ENCODE measurements at places on chromosomes 7 and 10.

DNA sequence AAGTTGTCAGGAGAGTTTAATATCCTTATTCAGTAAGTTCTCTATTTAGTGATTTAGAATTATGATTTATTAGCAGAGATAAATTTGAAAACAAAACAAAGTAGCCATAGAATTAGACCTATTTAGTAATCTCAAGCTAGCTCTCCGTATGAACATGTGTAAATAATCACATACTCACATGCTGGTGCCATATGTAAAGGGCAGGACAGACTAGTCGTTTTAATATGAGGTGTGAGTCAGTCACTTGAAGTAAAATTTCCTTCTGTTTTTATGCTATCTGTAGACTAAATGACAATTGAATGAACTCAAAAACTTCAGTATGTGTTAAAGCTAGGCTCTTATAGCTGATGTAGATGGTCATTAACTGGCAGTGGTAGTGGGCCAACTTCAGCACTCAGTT lies 67.1 kb downstream of the WAC start:
- DNase-seq, result no peak

DNA sequence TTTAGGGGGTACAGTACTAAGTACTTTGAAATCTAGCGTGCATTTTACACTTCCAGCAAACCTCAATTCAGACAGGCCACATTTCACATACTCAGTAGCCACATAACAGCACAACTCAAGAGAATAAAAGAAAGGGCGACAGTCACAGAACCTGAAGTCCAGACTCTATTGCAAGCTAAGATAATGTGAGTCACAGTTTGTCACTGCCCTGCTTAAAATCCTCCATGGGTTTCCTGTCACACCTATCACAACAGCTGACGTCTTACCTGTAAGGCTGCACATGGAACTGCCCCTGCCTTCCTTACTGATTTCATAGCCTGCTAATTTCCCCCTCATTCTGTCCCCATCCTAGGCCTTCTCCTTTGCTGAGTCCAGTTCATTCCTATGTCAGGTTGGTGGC lies 16.1 kb upstream of the CDK14 start:
- no peak for DNase-seq

GRCh38 chr7:79406371-79406770 lies 47.1 kb downstream of the MAGI2 start:
- no peak for DNase-seq

GRCh38 chr10:5829267-5829666 lies 16.0 kb upstream of the GDI2 start:
- DNase-seq, result no peak

- DNase-seq, result no peak
These were observed 143.8 kb downstream of the TES start for GRCh38 chr7:116354171-116354545.

DNA sequence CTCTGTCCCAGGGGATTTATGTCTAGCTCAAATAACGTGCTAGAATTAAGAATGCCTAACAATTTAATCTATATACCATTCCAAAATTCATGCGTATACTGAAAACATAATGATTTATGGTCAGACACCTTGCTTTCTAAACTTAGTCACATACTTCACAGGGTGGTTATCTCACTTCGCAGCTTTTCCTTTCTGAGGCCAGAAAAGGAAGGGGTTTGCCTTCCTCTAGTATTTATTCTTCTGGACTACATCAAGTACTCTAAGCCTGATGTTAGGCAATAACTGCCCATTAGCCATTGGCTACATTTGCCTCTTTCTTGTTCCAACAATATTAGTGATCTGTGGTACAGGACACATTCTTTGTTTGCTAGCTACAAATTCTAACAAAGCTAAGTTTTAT lies 72.6 kb upstream of the FHIP2A start:
- DNase-seq, result no peak

- DNase-seq, result no peak
These were observed 43.2 kb downstream of the ZNF467 start for GRCh38 chr7:149729983-149730801.

DNA sequence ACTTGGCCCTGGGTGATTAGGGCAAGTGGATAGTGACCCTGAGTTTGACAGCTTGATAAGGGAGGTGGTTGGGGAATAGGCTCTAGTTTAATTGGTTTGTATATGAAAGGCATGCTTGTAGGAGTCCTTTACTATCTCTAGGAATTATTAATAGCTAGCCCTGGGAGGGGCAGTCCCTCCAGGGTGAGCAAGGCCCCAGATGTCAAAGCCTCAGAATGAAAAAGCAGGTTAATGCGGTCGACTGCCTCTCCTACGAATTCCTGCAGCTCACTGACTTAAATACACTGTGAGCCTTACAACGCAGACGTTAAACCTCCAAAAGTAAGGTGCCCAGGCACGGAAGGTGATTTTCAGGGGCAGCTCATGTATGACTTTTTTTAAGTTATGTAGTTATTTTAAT lies 5.2 kb upstream of the BTBD16 start:
- DNase-seq, result no peak

GRCh38 chr7:29754874-29755490 lies 51.3 kb upstream of the WIPF3 start:
- DNase-seq, result no peak

GRCh38 chr7:136887317-136887716 lies 18.9 kb downstream of the CHRM2 start:
- no peak for DNase-seq

DNA sequence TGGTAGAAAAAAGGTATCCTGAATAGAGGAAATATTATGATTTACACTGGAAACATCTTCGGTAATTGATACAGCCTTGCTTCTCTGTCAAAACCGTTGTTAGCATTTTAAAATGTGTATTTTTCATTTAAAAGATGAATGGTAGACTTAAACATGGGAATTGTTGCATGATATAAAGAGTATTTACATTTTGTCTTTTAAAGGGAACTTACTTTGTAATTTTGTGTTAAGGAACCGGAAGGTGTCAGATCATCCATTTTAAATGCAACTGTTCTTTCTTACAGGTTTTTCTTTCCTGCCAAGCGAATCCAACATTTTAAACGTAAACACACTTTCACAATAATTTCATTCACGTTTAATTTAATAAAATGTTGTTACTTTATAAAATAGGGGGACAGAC lies 1.8 kb upstream of the IGF2BP3 start:
- DNase-seq, result no peak

- no peak for DNase-seq
These were observed 62.4 kb upstream of the WDR11 start for GRCh38 chr10:120788771-120789170.

DNA sequence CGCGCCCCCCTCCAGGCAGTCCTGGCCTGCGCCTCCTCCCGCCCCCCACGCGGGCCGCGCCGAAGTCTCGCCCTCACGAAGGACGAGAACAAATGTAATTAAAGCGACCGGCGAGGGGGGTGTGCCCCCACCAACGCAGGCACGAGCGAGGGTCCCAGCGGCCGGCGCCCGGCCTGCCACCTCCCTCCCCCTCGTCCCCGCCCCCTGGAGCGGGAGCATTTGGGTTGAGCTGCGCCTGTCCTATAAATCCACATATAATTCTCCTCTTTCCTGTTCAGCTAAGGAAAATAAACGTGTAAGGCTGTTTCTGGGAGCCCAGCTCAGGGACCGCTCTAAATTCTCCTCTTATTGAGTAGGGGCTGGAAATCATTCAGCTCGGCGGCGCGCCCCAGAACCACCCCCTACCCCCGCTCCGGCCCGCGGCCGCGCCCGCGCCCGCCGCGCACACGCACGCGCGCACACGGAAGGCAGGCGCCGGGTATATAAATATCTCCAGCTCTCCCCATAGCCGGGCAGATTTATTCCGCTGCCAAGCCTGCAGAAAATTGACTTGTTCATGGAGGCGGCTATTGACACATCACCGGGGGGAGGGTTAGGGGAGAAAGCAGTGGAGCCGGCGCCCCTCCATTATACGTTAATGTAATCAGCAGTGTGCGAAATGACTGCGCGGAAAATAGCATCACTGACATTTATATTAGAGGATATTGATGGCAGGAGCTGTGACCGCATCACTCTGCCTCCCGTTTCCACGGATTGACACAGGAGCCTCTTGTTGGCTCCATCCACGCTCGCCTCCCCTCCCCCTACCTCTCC lies 61.6 kb upstream of the BTRC start:
- DNase-seq, result no peak

- no peak for DNase-seq
These were observed 4.9 kb downstream of the ARMC3 start for GRCh38 chr10:22932626-22933370.

DNA sequence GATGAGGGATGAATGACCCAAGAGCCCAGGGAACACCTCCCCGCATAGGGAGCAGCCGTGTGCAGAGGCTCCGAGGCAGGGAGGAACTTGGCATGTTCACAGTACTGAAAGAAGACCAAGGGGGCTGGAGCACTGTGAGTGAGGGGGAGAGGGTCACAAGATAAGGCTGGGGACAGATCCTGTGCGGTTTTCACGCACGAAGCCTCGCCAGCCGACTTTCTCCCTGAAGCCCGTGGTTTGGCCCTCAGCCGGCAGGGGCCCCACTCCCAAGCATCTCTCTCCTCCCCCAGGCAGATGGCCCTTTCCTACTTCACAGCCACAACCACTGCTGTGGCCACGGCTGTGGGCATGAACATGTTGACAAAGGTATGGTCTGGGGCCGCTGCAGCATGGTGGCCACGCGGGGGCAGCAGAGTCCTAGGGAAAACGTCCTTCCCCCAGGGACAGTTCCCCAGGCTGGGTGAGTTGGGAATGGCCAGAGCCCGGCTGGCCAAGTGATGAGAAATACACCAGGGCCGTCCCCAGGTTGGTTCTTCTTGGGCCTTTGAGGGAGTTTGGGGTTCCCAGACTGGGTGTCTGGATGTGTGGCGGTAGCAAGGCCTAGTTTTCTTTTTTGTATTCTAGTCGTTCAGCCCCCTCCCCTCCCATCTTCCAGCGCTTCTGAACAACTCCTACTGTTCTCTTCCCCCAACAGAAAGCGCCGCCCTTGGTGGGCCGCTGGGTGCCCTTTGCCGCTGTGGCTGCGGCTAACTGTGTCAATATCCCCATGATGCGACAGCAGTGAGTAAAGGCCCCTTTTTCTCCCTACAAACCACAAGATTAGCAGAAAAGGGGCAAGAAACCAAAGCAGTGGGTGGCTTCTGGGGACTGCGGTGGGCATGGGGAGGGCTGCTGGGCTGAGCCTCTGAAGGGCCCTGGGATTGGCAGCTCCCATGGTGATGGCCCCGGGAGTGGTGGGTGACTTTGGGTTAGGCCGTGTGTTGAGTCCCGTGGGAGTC lies 14.4 kb upstream of the WBP1L start:
- peak; percentile 62 for DNase-seq

GRCh38 chr10:4434516-4435071 lies 391.4 kb upstream of the AKR1E2 start:
- no peak for DNase-seq

GRCh38 chr10:110744782-110745181 lies 100.6 kb downstream of the RBM20 start:
- no peak for DNase-seq

DNA sequence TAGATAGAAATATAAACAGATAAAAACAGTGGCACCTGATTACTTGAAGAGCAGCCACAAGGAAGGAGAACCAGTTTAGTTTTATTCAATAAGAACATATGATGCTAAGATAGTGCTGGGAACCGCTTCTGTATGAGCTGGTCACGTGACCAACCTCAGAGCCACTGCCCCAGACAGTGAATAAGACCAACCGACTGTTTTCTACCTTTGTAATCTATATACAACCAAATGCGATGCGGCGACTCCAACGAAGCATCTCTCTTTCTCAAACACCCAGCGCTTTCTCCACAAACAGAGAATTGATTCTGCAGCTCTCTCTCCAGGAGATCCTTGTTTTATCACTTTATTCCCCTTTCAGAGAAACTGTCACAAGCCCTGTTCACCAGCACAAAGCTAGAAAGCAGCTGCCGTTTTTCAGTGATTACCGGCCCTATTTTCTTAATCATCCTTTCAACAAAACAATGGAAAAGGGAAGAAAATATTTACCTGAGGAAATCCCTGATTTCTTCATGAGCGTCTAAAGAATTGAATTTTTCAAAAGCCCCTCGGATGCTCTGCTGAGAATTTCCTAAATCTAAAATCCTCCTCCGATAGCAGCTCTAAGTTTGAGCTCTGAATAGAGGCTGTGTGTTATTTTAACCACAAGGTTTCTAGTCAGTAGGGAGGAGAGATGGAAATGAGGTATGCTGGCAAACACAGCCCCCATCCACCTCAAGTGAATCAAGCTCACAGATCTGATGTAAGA lies 55.7 kb upstream of the JCAD start:
- no peak for DNase-seq

DNA sequence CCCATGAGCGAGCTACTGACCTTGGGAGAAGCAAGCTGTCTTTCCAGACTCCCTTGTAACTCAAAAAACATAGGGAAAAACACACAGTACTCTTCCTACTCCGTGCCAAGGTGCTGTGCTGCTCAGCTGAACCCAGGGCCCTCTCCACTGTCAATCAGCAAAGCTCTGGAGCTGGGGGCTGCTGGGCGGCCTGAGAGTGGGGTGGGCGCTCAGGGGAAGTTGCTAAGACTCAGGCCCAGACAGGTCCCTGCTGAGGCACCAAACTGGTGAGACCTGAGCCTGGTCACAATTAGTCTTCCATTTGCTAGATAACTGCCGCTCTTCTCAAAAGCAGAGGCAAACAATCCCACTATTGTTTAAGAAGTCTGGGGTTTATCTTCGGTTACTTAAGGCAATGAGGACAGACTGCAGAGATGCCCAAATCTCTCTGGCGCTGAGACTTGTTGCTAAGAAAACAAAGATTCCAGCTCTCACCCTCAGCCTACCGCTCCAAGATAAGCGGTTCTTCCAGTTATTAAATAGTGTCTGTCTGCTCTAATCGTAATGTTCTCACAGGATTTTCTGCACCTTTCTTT lies 22.0 kb downstream of the STEAP1B start:
- no peak for DNase-seq

Data from GM13977 (cell line).